CD4-positive, alpha-beta T cell treated with Interleukin-21 for 1 hour (primary cell): ENCODE measurements at places on chromosomes 7 and 10.

GRCh38 chr10:12188656-12189055 is 7.0 kb downstream of the NUDT5 start:
- no peak for DNase-seq

DNA sequence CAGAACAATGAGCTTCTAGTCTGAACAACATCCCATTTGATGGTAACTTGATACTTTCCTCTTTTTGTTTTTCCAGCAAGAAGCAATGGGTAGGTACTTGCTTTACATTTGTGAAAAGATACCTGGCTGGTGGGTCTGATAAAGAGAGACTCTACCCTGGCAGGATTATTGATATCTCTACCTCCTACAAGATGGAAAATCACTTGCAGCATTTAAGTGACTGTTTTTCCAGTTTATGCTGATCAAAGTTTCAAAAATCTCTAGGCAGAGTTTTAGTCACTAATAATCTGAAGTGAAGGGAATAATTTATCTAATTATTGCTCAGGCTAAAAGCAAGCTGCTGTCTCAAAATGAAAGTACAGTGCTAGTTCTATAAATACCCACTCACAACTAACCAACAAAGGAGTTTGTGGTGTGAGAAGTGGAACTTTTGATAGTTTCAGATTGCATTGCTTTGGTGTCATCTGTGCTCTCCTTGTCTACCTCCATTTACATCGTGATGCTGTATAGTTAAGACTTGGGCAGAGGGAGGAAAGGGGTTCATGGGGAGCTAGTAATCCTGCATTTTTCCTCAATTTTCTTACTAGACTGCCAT is 86.0 kb upstream of the ANKRD1 start:
- DNase-seq, result peak; percentile 11

DNA sequence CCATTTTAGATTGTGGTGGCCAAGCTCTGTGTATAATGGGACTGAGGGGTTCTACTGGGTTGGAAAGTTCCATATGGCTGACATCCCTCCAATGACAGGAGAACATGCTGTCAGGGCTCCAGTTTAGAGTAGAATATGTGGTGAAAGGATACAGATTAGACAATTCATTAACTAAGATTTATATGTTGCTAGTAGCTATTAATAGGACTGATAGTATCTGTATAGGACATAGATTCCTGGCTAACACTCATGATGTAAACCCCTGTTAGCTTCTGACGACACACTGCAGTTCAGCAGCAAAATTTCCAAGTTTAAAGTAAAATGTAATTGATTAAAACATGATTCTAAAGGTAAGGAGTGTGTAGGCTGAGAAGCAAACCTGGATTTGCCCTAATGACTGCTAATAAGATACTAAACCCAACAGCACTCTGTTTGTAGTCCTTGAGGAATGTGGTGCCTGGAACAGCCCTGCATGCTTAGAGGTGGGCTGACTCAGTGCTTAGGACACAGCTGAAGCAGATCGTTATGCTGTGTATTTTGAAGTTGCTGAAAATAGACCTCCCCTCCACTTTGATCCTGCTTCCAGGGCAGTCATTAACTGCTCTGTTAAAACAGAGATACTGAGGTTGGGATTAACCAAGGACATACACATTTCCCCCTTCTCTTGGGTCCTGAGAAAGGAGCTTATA is 1129.6 kb downstream of the SORCS3 start:
- no peak for DNase-seq

GRCh38 chr10:32104622-32105509 is 48.6 kb upstream of the KIF5B start:
- DNase-seq, result no peak

DNA sequence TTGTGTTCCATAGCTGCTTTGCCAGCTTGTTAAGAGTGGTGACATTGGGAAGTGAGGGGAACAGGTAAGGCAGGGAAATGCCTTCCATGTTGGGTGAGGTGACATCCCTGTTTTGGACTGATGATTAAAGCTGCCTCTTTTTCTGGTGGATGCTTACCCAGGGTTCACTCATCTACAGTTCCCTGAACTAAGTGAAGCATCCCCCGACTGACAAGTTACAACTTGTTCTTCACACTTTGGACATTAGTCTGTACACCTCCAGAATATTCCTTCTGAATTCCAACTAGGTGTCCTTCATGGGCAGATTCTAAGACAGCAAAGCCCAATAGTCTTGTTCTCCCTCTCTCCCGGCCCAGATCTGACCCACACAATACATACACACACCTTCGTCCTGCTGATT is 63.4 kb downstream of the HDAC9 start:
- no peak for DNase-seq

DNA sequence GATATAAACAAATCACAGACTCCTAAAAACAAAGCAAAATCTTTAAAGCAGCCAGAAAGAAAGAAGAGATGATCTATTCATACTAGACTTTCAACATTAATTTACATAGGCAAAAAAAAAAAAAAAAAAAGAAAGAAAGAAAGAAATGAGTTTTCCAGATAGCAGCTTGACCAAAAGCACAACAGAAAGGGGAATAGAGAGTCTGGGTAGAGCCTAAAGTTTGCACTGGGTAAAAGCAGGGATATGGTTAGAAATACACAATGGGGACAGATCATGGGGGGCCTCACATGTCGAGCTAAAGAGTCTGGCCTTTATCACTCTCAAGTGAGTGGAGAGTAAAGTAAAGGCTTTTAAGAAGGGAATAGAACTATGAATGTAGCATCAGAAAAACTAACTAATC is 169.8 kb downstream of the SGMS1 start:
- DNase-seq, result no peak

DNA sequence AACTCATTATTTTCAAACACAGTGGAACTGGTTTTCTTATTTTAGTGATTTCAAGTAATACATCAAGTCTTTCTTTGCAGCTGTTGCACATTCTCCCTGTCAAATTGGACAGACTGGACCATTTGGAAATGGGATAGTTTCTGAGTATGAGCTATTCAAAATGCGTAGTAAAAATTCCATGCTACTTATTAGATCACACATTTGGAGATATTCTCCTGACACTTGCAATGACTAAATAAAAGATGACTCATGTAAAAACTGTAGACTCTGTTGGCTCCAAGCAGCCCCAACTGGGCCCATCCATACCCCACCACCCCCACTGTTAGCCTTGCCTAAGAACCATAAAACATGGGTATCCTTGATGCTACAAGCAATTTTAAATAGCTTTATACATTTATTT is 25.9 kb upstream of the BICC1 start:
- DNase-seq, result no peak

DNA sequence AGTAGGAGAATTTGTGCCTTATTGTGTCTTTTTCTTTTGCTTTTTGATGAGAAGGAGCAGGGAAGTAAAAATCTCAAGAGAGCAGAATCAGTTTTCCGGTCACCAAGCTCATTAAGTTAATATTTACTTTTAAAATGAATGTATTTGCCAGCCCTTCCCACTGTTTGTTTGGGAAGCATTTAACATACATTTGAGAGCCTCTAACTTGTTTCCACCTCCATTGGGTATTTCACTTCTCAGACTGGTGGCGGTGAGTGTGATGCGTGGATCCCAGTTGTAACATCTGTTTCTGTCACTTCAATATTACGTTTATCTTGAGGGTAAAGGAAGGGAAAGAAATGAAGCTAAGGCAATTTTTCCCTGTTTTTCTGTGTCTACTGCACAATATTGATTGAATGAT is 22.8 kb downstream of the CDK14 start:
- no peak for DNase-seq

GRCh38 chr7:150823484-150824126 is 23.0 kb downstream of the TMEM176A start:
- DNase-seq, result no peak

- DNase-seq, result no peak
These were observed 230.5 kb downstream of the ARHGAP21 start for GRCh38 chr10:24493165-24493564.

- no peak for DNase-seq
These were observed 43.6 kb upstream of the GATAD1 start for GRCh38 chr7:92403760-92404074.

DNA sequence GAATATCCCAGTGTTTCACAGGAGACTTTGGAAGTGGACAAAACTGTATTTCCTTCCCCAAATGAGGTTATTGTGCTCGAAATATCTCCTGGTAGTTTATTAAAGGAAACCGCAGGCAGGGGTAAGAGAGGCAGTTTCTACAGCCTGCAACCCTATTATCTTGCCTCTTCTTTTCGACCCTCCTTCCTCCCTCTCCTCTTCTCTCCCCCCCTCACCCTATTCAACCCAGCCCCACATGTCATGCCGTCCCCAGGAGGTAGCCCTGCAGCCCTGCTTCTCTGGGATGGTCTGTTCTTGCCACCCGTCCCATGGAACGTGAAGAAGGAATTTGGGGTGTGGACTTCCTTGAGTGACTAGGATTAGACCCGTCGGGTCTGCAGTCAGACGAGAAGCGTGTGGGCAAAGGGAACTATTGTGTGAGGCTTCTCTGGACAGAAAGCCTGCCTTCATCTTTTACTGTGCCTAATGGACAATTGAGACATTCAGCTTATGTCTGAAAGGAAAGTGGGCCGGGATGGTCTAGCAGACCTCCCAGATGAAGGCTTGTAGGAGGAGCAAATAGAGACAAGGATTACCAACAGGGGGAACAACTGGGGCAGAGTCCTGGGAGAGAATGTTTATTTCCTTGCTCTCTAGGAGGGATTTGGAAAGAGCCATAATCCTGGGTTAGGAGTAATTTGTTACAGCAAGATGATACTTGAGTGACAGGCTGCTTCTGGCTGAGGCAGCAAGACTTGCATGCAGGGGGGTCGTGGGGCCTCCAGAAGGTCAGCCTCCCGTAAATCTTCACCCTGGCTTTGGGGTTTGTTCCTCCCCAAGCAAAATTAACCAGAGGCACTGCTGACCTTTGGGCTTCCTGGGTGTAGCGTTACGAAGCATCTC is 77.8 kb downstream of the TCF7L2 start:
- DNase-seq, result no peak

DNA sequence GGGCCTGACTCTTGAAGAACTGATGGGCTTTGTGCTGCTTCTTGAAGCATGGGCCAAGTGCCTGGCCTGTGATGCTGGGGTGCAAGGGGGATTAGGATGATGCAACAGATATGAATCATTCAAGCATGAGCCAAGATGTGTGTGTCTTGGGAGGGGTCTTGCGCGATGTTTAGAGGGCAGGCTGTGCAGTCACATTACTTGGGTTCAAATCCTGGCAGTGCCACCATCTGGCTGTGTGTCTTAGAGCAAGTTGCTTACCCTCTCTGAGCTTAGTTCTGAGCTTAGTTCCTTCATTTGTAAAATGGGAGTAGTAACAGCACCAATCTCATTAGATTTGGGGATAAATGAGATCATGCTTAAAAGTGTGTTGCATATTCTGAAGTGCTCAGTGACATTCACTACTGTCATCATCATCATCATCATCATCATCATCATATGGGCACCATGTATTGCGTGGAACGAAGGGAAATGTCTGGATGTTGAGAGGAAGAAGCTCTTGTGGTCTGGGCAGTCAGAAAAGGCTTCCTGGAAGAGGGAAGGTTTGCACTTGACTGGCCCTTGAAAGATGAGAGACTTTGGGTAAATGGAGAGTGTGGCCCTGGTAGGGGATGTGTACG is 9.3 kb downstream of the UNC5B start:
- DNase-seq, result no peak

- DNase-seq, result no peak
These were observed 87.9 kb upstream of the PDE1C start for GRCh38 chr7:32158076-32158475.

- no peak for DNase-seq
These were observed 45.1 kb downstream of the ZNF33B start for GRCh38 chr10:42593284-42593683.

GRCh38 chr7:55526770-55527169 is 45.5 kb downstream of the VOPP1 start:
- no peak for DNase-seq

DNA sequence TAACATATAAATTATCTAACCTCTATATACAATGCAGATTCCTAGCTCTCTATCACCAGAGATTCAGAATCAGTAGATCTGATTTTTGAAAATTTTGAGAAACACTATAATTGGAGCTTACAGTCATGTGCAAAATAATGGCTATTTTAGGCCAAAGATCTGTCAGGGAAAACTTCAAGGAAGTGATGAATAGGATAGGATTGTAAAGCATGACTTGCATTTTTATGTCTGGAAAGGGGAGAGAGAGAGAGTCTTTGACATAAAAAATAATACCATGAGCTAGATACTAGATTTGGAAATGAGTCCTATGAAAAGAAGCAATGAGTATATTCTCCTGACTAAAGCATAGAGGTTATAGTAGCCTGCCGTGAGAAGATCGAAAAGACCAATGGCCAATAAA is 181.1 kb downstream of the SDHAF3 start:
- no peak for DNase-seq

DNA sequence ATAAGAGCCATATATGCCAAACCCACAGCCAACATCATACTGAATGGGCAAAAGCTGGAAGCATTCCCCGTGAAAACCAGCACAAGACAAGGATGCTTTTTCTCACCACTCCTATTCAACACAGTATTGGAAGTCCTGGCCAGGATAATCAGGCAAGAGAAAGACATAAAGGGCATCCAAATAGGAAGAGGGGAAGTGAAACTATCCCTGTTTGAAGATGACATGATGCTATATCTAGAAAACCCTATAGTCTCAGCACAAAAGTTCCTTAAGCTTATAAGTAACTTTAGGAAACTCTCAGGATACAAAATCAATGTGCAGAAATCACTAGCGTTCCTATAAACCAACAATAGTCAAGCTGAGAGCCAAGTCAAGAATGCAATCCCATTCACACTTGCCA is 23.8 kb upstream of the STARD3NL start:
- DNase-seq, result no peak

DNA sequence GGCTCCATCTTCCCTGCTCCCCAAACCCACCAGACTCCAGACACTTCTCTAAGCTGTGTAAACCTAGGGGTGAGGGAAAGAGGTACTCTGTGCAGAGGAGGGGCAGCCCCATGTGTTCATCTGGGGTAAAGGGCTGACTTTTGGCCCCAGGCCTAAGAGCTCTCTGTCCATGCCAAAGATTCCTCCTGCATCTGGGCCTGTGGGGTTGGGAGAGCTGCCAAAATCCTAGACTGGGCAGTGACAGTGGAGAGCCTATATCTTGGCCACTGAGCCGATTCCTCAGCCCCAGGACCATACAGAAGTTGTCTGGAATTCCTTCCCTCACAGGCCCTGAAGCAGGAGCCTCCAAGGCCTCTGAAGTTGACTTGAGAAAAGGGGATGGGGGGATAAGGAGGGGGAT is 25.3 kb upstream of the LEP start:
- no peak for DNase-seq

GRCh38 chr10:22698941-22699440 is 15.4 kb downstream of the PIP4K2A start:
- no peak for DNase-seq

DNA sequence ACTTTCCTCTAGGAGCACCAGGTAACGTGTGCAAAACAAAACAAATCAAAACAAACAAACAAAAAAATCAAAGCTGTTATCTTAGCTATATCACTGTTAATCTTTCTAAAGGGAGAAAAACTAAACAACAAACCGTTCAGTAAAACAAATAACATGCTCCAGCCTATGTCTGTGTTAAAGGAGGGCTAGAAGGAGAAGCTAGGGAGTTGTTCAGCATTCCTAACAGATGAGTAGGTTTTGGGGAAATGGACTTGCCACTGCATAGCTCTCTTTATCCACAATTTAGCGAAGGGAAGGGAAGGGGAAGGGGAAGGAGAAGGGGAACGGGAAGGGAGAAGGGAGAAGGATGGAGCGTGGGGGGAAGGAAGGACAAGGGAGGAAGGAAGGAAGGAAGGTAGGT is 134.2 kb upstream of the AKR1E2 start:
- no peak for DNase-seq

- DNase-seq, result no peak
These were observed 70.5 kb downstream of the SFMBT2 start for GRCh38 chr10:7340179-7340874.

GRCh38 chr7:117183729-117184128 is 139.1 kb downstream of the WNT2 start:
- no peak for DNase-seq
